ENCODE measurements at places on chromosomes 1 and 21.

DNA sequence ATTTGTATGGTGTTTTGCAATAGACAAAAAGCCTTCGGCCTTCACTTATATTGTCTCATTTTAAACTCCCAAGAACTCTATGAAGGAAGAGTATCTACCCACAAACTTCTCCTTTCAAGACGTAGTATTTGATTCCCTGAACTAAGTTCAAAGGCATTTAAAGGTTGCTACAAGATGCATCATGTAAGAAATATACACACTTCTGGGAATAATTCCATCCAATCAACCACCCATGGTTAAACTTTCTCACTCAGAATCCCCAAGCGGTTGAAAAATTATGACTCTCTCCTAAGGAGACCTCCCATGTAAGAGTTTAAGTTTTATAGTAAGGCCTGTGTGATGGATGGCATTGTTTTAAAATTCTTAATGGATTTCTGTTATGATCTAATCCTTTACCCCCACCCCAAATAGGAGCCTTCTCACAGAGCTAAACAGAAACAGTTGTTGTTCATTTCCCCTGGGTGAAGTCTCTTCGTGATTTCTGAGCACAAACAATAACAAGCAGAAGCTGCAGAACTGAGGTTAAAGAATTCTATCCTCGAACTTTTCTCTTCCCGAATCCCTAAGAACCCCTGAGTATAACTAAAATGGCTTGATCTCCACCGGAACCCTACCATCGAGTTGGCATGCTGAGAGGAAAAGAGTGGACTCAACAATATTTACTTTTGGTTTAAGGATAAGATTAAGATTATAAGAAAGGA, 185.0 kb downstream of the TGFBR3 start:
- DNase-seq, result no peak

- no peak for DNase-seq
Measured at GRCh38 chr1:158011714-158012113, 18.3 kb downstream of the KIRREL1 start.

- DNase-seq, result no peak
Measured at GRCh38 chr1:214943054-214943453, 139.5 kb upstream of the KCNK2 start.

GRCh38 chr1:217078078-217078690, 355.0 kb upstream of the ESRRG start:
- DNase-seq, result no peak

DNA sequence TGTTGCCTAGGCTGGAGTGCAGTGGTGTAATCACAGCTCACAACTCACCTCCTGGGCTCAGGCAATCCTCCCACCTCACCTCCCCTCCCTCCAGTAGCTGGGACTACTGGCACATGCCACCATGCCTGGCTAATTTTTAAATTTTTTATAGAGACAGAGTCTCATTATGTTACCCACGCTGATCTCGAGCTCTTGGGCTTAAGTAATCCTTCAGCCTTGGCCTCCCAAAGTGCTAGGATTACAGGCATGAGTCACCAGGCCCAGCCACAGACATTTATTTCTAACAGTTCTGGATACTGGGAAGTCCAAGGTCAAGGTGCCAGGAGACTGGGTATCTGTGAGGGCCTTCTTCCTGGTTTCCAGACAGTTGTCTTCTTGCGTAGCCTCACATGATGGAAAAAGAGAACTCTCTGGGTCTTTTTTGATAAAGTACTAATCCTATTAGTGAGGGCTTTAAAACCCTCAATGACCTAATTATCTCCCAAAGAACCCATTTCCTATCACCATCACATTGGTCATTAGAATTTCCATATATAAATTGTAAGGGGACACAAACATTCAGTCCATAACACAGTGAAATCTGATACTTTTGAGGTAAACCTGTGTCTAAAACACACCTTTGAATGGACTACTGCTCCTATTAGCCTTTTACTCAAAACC, 67.9 kb downstream of the PHACTR4 start:
- no peak for DNase-seq

DNA sequence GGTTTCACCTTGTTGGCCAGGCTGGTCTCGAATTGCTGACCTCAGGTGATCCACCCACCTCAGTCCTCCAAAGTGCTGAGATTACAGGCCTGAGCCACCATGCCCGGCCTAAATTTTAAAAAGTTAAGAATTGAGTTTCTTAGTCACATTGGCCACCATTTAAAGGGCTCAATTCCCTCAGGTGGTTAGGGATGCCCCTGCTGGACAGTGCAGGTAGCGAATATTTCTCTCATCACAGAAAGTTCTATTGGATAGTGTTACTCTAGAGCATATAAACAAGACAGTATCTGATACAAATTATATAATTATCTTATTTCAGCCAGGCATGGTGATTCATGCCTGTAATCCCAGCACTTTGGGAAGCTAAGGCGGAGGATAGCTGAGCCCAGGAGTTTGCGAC, 320.2 kb downstream of the ZP4 start:
- DNase-seq, result no peak

DNA sequence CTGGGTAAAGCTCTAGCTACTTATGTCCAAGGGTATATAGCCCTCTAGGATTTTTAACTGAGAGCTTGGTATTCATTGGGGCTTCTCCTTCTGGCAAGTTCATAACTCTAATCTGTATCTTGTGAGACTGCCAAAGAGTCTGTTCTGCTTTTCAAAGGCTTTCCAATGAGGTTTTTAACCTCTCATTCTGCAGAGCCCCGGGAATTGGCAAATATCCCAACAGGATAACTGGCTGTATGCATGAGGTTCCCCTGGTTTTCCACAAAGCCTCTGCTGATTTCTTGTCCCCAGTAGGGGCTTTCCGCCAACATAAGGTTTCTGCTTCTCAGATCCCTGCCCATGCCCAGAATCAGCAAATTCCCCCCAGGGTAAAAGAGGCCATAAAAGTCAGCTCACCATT, 40.9 kb downstream of the RPL5 start:
- DNase-seq, result no peak

DNA sequence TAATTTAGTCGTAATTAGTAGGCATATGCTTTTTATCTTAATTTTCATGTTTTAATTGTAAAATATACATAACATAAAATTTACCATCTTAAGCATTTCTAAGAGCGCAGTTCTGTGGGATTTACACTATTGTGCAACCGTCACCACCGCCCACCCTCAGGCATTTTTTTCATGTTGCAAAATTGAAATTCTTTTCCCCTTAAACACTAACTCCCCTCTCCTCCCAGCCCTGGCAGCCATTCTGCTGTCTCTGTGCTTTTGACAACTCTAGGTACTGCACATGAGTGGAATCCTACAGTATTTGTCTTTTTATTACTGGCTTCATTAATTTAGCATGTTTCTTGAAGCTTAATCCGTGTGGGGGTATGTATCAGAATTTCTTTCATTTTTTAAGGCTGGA, 7.8 kb downstream of the PIK3CD start:
- DNase-seq, result peak; percentile 66

DNA sequence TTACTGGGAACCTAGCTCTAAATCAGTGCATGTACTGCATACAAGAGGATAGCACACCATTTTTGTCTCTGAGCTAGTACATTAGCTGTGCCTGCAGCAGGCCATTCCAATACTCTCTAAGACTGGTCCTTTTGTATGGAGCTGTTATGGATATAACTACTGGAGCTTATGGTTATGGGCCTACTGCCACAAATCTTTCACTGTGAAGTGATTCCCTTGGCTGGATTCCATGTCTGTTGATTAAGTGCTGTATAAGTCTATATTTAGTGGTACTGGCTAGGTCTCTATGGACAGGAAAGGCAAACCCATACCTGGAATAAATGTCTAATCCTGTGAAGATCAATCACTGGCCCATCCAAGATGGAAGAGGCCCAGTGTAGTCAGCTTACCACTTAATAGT, 12.0 kb downstream of the ZFYVE9 start:
- no peak for DNase-seq

- DNase-seq, result no peak
Measured at GRCh38 chr1:206110161-206110560, 7.0 kb downstream of the AVPR1B start.

DNA sequence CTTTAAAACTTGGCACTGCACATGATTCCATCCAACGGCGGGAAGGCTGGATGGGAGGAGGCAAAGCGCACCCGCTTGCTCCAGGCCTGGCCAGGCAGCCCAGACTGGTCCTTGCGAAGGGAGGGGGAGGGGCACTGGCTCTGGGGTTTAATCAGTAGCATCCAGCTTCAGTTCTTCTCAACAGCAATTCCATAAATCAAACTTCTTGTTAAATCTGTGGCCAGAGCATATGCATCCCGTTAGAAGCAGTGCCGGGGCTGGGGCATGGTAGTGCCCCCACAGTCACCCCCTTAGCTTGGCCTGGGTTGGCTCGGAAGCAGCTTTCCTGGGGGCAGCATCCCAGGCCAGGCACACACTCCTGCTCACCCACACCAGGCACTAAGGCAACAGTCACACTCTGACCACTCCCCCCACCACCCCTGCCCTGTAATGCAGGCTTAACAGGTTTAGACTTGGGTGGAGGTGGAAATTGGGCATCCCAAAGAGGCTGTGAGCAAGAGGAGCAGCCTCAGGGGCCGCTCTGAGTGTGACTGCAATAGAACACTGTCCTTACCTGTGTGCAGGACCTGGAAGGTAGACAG, 94.1 kb upstream of the CASZ1 start:
- peak; percentile 72 for DNase-seq

GRCh38 chr1:5768014-5768413, 224.2 kb downstream of the NPHP4 start:
- DNase-seq, result no peak

DNA sequence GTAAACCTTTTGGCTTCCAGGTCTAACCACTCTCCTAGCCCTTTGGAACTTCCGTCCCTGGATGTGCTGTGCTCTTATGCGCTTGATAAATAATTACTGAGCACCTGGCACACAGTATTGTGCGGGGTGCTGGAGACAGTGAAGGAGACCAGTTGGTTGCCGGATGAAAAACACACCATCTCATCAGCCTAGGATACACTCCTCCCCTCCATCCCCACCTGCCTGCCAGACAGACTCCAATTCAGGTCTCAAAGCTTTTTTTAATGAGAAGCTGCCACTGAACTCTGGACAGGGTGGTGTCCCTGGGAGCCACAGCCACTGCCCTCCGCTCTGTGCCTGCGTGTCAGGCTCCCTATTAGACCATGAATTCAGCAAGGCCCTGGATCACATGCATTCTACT, 9.2 kb downstream of the GNB1 start:
- no peak for DNase-seq

DNA sequence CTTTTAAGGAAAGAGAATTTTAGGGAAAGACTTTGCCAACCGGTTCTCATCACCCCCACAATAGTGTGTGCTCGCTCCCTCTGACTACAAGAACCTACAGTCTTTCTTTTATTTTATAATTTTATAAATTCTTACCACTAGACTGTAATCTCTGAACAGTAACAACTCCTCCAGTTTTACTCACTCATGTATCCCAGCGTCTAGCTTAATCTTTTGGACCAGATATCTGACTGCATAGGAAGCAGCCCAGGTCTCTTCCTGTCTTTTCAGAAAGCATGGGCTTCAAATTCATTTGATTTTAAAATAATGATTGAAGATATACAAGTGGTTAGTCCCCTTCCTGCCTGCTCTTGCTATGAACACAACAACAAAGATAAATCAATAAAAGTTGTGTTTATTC, 19.0 kb upstream of the DUSP10 start:
- no peak for DNase-seq

DNA sequence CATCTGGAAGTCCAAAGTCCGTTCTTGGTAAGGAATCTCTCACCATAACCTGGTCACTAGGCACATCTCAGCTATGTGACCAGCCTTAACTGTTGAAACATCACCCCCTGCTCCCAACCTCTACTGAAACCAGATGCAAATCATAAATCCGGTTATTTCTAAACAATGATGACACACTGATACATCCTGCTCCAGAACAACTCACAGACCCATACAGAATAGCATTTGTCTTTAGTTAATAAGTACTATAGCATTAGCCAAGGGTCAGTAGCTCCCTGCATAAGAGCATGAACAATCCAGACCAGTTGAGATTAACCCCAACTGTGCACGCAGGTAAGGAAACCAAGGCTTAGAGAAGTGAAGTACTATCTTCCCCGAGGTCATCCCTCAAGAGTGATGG, 38.0 kb upstream of the KCTD3 start:
- DNase-seq, result no peak

- no peak for DNase-seq
Measured at GRCh38 chr21:42626171-42626570, 27.2 kb upstream of the PDE9A start.

GRCh38 chr1:114092186-114093062, 61.2 kb downstream of the SYT6 start:
- no peak for DNase-seq
